ENCODE measurements at places on chromosomes 12 and 14. TPM values are rescaled to one million over a fixed set of nuclear protein-coding genes. Genes with fewer than 3 reads are reported as not detected.

SIVA1 gene
- 20.3 TPM for total RNA-seq

MANSC4 gene
- not detected for total RNA-seq

PSMC6 gene
- total RNA-seq: 115 TPM

STRAP gene
- total RNA-seq: 90.2 TPM

KIF5A gene
- total RNA-seq: 114 TPM

INHBE gene
- total RNA-seq: not detected

REP15 gene
- total RNA-seq: 1.6 TPM

Data from diencephalon (tissue), 1 donor.